Umbilical cord (tissue), 2 donors: ENCODE measurements at places on chromosomes 4 and X. TPM values are rescaled to one million over a fixed set of nuclear protein-coding genes. Genes with fewer than 3 reads are reported as not detected.

Gene TRIM75
- total RNA-seq, result 1.2 TPM

Gene PABPC1L2B
- total RNA-seq, result 1.2 TPM

Gene DGKK
- total RNA-seq, result under 0.01 TPM

Gene CCNA2
- 5.5 TPM for total RNA-seq

- DNase-seq, result no peak
These were observed 160.3 kb upstream of the FRG1 start for GRCh38 chr4:189780391-189780790.

DNA sequence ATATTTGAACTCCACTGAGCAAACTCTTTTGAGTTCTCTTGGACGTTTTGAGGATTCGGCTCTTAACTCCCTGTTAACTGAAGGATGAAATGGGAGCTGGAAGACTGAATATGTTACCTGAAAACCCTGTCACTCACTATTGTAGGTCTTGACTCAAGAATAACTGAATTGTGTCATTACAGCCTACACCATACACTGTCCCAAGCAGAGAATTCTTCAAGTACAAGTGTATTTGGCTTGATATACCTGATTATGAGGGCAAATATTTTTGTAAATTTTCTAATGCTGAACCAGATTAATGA, 276.1 kb downstream of the CFAP299 start:
- no peak for DNase-seq

- DNase-seq, result no peak
These were observed 173.2 kb upstream of the TECRL start for GRCh38 chr4:64582492-64582891.

DNA sequence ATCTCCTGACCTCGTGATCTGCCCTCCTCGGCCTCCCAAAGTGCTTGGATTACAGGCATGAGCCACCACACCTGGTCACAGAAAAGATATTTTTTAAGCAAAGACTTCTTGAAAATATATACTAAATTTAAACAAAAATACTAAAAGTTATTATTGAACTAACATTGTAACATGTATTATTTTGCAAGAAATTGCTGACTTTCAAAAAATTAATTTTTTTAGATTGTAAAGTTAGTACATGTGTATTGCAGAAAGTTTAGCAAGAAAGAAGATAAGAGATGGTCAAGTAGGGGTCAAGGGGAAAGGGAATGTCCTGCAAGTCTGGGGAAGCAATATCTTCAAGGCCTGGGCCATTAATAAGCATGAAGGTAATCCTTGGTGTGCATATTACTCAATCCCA, 54.3 kb upstream of the HPGDS start:
- DNase-seq, result no peak

GRCh38 chrX:131791608-131792355, 231.3 kb upstream of the STK26 start:
- DNase-seq, result no peak

GRCh38 chr4:158652920-158653319, 18.8 kb downstream of the C4orf46 start:
- DNase-seq, result no peak

DNA sequence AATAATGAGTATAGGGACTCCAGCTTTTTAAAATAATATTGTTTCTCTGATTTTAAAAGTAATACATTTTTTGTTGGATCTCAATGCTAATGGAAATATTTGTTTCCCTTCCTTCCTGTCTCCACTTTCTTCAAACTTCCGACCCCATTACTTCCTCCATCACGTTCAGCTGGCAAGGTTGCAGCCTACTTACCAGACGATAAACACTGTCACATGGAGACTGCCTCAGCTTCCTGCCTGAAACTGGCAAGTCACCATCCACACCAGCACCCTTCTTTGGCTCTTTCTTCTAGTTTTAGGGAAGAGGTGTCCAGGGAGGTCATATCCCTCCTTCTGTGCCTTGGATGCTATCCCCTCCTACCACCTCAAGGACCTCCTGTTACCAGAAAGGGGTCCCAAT, 3.4 kb upstream of the INTU start:
- DNase-seq, result no peak

DNA sequence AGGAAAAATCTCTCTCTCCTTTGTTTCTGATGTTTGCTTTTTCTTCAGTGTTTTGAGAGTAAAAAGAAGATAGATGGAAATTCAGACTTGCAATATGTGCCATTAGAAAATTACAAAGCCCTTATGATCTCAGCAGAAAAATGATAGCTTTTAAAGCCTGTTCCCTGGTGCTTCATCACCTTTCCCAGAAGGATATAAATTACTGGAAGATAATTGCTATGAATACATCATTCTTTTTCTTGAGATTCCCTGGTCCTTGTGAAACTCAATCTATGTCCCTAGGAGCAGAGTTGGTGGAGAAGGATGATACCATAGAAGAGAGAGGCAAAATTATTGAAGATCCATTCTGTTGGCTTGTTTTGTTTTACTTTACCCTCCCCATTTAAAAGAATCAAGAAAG, 86.5 kb downstream of the GLRA3 start:
- no peak for DNase-seq

DNA sequence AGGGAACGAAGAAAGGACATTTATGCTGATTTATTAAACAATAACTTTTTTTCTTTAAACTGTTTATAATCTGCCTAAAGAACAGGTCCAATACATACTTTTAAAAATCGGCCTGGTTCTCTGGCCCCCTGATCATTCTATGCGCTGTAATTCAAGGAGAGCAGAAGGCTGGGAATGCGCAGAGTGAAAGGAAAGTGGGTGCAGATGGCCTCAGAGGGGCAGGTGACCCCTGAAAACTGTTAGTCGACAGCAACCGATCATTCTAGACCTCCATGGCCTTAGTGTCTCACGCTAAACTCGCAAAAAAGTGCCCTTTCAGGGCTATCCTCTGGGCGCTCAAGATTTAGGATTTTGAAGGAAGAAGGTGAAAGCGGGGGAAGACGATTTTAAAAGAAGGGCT, 2.2 kb downstream of the PDE5A start:
- no peak for DNase-seq

DNA sequence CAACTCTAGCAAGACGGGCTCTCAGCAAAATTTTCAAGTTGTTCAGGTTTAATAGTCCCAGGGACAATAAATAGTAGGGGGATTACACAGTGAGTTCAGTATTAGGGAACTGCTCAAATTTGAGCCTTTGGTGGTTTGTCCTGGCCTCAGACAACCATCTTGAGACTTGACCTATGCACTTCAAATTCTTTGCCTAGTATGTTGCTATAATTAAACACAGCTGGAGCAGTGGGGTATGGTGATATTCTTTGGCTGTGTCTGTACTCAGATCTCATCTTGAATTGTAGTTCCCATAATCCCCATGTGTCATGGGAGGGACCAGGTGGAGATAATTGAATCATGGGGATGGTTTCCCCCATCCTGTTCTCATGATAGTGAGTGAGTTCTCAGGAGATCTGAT, 43.3 kb upstream of the TEX13A start:
- no peak for DNase-seq

GRCh38 chr4:155881555-155881954, 15.5 kb upstream of the ASIC5 start:
- DNase-seq, result no peak

DNA sequence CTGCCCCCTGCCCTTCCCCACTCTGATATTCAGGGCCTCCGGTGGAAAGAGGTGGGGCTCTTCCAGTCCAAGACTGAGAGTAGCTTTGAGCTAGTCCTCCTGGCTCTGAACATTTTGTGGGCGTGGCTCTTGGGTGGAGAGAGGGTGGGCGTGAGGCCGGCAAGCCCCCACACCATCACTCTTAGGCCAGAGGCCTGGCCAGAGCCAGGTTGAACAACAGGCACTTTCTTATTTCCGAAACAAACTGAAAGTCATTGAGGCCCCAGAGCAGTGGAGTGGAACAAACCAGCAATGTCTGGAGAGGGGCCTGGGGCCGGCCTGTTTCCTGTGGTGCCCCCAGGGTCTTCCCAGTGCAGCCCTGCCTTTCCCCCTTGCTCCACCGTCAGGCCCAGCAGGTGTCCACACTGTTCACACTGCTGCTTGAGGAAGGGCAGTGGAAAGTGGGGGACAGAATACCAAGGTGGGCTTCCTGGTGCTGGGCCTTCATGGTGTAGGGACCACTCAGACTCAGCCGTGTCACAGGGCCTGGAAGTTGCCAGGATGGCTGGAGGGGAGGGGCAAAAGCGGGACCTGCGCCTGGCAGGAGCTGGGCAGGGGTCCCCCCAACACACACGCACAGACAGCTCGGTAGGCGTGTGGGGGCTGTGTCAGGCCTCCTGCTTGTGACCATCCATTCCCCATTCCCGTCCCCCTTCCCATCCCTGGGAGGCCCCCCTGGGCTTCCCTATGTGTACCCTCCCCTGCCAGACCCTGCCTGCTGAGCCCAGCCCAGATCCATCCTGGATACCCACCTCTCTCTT, 2.9 kb downstream of the ADRA2C start:
- DNase-seq, result no peak
